AML-193 (cell line): ENCODE measurements at places on chromosomes 4 and X.

- DNase-seq, result no peak
These were observed 20.4 kb upstream of the CYP4V2 start for GRCh38 chr4:186170966-186171365.

- no peak for DNase-seq
These were observed at the start of gene PPP1R2C for GRCh38 chrX:42778096-42778495. Gene PPP1R2C (minus strand): TSS chrX:42778163. CDS start chrX:42778079, 84 bp downstream.

GRCh38 chrX:19904778-19905367 is 17.5 kb upstream of the SH3KBP1 start:
- peak; percentile 49 for DNase-seq

GRCh38 chr4:115456231-115456630 is 342.8 kb upstream of the NDST4 start:
- DNase-seq, result no peak

GRCh38 chrX:134026565-134027311 is 41.3 kb upstream of the GPC3 start:
- no peak for DNase-seq

GRCh38 chrX:7444967-7445366 is 297.0 kb upstream of the PUDP start:
- no peak for DNase-seq

- DNase-seq, result no peak
These were observed 210.0 kb downstream of the HS3ST1 start for GRCh38 chr4:11218692-11219091.

DNA sequence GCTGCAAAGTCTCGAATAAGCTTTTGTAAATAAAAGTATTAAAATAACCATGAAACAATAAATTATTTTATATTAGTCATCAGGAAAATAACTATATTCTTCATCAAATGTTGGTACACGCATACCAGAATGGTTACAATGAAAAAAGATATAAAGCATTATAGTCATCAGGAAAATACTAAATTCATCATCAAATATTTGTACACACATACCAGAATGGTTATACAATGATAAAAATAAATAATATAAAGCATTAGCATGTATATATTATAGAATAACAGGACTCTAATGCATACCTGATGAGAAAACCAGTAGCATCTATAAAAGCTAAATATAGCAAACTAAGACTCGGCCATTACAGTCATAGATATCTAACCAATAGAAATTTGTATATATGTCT is 202.9 kb downstream of the TRAM1L1 start:
- no peak for DNase-seq

GRCh38 chrX:107678957-107679740 is 50.8 kb downstream of the PRPS1 start:
- DNase-seq, result no peak

DNA sequence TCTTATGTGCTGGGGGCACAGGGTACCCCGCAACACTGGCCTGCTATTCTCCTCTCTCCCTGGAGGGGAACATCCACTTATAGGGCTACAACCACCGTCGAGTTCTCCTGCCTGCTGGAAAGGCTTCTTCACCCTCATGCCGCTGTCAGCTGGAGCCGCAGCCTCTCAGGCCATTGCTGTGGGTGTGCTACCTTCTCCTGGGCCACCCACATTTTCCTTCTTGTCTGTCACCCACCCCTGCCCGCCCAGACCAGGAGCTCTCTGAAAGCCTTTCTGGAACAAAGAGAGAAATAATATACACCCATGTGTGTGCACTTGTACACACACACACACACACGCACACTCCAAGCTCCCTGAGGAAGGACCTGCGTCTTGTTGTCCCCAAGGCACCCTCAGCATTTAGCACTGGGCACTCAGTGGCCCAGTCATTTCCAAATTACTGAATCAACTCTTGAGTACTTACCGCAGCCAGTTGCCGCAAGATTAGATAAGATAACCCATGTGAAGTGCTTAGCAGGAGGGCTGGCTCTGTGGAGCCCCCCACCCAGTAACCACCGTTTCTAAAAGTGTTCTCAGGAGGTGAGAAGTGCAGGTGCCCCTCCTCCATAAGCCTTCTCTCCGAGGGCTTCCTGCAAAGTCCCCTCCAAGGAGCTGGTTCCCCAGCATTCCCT is 50.2 kb downstream of the CPZ start:
- DNase-seq, result no peak

GRCh38 chr4:147777456-147778091 is 45.7 kb downstream of the ARHGAP10 start:
- no peak for DNase-seq

DNA sequence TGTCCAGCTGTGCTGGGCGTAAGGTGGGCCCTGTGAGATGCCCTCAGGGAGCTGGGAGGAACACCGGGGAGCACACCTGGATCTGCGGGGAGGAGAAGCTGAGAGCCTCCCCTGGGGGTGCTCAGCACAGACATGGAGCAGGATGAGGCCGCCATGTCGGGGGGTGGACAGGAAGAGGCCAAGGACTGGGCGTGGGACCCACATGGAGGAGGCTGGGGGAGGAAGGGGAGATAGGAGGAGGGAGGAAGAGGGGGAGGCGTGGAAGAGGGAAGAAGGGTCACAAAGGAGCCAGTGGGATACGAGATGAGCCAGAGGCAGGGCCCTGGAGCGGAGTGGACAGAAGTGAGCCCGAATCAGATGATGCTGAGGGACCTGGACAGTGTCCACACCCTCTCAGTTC is 66.3 kb downstream of the ZFYVE28 start:
- no peak for DNase-seq

GRCh38 chr4:159048166-159048886 is 54.6 kb upstream of the RAPGEF2 start:
- no peak for DNase-seq

DNA sequence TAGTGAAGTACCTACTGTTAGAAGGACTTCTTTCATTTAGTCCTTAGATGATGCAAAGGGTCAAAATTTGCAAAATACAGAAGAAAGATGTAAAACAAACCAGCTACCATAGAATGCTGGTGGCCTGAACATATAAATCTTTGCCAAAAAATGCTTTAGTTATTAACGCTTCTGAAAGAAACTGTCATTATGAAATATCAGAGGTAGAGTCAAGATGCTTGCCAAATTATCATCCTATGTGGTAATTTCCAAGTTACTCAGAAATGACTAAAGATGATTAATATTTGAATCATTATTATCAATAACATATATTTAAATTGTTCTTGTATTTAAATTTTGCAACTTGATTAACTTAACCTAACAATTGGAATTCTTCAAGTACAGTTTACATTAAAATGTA is 588.4 kb upstream of the FAM241A start:
- no peak for DNase-seq

GRCh38 chrX:132539611-132540010 is 50.8 kb upstream of the MBNL3 start:
- no peak for DNase-seq

- DNase-seq, result no peak
These were observed 251.1 kb downstream of the DCLK2 start for GRCh38 chr4:150329373-150329772.

GRCh38 chrX:132401935-132402334 is 86.9 kb downstream of the MBNL3 start:
- no peak for DNase-seq
